ENCODE measurements at places on chromosomes 16 and 17.

DNA sequence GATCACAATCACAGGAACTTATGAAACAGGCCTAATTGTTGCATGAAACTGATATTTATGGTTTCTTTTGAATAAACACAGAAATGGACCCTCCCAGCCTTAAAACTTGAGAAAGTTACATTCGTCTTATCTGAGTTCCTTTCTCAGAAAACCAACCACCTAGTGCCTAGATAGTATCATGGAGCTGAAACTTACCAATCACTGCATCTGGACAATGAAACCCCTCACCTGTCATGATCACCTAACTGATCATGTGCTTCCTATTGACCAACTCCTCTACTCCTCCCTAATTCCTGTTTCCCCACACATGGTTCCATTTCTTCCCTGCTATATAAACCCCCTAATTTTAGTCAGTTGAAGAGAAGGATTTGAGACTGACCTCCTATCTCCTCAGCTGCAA, 216.1 kb downstream of the SLC39A11 start:
- no peak for DNase-seq

DNA sequence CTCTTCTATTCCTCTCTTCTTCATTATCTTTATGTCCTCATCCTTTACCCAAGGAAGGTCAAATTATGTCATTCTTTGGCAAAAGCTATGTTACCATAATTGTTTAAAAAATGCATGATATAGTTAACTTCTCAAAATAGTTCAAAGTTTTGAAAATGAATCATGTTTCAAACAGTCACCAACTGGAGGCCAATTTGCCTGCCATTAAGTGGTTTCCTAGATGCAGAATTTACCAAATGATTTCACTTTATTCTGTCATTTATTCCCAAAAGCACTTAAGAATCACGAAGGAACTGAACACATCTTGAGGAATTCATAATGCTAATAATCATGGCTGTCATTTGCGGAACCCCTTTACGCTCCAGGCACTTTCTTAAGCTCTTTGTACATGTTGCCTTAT, 190.9 kb upstream of the CDH11 start:
- no peak for DNase-seq

DNA sequence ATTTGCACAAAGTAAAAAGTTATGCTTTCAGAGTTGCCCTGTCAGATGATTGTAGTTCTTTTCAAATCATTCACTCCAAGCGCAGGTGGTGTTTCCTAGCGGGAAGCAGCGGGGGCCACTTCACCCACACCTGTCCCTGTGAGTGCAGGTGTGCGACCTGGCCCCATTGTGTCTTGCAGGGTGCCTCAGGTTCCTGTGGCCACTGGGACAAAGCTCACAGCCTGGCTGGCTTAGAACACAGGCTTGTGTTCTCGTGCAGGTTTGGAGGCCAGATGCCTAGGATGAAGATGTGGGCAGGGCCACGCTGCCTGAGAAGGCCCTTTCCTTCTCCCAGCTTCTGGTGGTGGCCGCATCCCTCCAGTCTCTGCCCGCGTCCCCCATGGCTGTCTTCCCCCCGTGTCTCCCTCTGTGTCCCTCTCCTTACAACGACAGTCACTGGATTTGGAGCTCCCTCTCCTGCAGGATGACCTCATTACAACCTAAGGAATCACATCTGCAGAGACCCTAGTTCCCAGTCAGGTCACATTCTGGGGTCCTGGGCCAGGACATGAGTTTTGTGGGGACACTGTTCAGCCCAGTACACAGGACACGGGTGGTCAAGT, 90.5 kb downstream of the NPIPB11 start:
- no peak for DNase-seq

GRCh38 chr16:1425616-1426370, 5.1 kb upstream of the PERCC1 start:
- no peak for DNase-seq

All from NCI-H2081 treated with DMSO at 0.1 percent for 48 hours (cell line).